ENCODE measurements at places on chromosomes 5 and 9. TPM values are rescaled to one million over a fixed set of nuclear protein-coding genes. Genes with fewer than 3 reads are reported as not detected.

- no peak overlapping the region for H3K4me3 ChIP-seq
- no peaks in the 10 kb centered on the region for H3K36me3 ChIP-seq
- H3K4me1 ChIP-seq = no peaks in the 10 kb centered on the region
- no peaks in the 10 kb centered on the region for H3K27me3 ChIP-seq
Measured at GRCh38 chr9:16611001-16611400, 259.5 kb downstream of the BNC2 start.

- no peak overlapping the region for H3K27ac ChIP-seq
- no peak overlapping the region for H3K4me3 ChIP-seq
- H3K36me3 ChIP-seq = no peaks in the 10 kb centered on the region
Measured at GRCh38 chr5:88761269-88761850, 121.6 kb downstream of the MEF2C start.

- H3K4me1 ChIP-seq = no peaks in the 10 kb centered on the region
- no peaks in the 10 kb centered on the region for H3K36me3 ChIP-seq
- no peak overlapping the region for H3K4me3 ChIP-seq
- DNase-seq = no peak
- H3K27ac ChIP-seq = no peak overlapping the region
- peaks cover 2% of the 10 kb centered on the region for H3K27me3 ChIP-seq
Measured at GRCh38 chr9:18457510-18457909, 16.4 kb upstream of the ADAMTSL1 start.

DNA sequence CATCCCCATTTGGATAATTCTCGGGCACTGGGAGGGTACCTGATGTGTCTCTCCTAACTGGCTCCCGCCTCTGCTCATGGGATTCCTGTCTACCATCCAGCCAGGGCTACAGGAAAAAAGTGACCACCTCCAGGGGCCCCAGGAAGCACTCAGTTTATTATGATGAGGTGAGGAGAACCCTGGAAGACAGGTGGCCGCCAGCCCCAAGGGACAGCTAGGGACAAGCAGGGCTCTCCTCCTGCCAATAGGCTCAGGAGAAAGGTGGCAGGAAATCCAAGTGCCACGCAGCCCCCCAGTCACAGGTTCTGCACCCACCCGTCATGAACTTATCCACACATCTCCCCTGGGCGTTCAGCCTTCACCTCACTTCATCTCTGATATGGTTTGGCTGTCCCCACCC is 61.5 kb upstream of the ZNF354A start:
- DNase-seq = no peak
- no peaks in the 10 kb centered on the region for H3K4me1 ChIP-seq

GRCh38 chr5:153094333-153094732 is 396.1 kb upstream of the GRIA1 start:
- no peaks in the 10 kb centered on the region for H3K36me3 ChIP-seq
- no peak overlapping the region for H3K4me3 ChIP-seq
- DNase-seq = no peak
- H3K27ac ChIP-seq = no peak overlapping the region
- no peaks in the 10 kb centered on the region for H3K27me3 ChIP-seq

GRCh38 chr5:143244000-143244736 is 159.3 kb downstream of the NR3C1 start:
- H3K4me3 ChIP-seq = no peak overlapping the region
- no peak for DNase-seq
- no peaks in the 10 kb centered on the region for H3K36me3 ChIP-seq
- H3K27ac ChIP-seq = no peak overlapping the region

The NDOR1 gene
- 27.8 TPM for total RNA-seq

The SLC6A7 gene
- total RNA-seq = not detected

Data from activated CD4-positive, alpha-beta T cell treated with anti-CD3 and anti-CD28 coated beads for 36 hours (primary cell).